ENCODE measurements at places on chromosomes 1 and 21.

GRCh38 chr1:117834416-117834815, 95.0 kb downstream of the GDAP2 start:
- DNase-seq = no peak

DNA sequence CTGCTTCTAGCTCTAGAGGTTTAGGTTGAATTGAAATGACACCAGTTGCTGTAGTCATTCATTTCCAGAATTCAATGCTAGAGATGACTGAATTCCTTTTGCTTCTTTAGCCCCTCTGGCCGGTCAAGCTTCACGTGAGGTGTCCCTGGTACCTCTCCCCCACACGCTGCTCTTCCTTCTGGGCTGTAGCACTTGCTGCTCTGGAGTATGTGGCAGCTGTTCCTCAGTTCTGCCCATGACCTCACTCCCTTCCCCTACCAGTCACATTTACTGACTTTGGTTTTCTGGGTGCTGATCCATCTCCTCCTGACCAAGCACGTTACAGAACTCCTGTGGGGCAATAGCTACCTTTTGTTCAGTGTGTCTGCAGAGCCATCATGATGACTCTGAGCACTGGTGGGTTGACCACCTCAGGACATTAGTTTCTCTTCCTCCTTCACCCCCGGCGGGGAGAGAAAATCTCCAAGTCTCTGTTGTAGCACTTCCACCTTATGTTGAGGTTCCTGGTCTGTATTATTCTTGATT, 128.1 kb downstream of the HHAT start:
- no peak for DNase-seq

DNA sequence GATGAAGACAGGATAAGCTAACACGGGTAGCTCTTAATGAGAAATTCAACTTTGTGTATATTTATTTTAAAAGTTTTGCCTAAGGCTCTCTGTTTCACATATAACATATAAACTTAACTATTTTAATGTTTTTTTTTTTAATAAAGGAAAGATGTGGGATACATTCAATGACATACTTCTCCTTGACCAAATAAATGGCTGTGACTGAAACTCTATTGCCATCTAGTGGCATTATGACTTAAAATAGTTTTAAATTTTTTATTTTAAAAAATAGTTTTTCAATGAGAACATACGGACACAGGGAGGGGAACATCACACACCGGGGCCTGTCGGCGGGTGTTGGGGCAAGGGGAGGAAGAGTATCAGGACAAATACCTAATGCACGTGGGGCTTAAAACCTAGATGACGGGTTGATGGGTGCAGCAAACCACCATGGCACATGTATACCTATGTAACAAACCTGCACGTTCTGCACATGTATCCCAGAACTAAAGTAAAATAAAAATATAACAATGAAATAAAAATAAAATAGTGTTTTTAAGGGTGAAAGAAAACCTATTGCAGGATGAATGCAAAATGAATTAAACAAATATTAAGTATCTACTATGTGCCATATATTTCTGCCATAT, 83.4 kb downstream of the LYST start:
- DNase-seq = peak; percentile 27

DNA sequence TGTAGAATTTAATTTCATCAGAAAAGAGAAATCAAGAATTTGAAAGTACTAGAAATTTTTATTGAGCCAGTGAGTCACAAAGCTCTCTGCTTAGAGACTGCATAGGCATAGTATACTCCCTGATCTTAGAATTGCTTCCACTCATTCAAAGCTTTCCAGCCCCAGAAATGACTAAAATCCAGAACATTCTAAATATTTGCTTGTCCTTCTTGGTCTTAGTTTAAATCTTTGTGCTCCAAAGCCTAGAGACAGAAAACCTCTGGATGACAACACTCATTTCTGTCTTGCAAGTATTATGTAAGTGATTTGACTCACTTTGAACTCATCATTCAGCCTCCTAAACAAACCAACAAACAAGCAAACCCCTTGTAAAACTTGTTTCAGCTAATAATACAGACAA, 74.2 kb downstream of the PTPRC start:
- DNase-seq = no peak

- no peak for DNase-seq
Observed at GRCh38 chr1:110174961-110175360, 24.7 kb downstream of the SLC6A17 start.

DNA sequence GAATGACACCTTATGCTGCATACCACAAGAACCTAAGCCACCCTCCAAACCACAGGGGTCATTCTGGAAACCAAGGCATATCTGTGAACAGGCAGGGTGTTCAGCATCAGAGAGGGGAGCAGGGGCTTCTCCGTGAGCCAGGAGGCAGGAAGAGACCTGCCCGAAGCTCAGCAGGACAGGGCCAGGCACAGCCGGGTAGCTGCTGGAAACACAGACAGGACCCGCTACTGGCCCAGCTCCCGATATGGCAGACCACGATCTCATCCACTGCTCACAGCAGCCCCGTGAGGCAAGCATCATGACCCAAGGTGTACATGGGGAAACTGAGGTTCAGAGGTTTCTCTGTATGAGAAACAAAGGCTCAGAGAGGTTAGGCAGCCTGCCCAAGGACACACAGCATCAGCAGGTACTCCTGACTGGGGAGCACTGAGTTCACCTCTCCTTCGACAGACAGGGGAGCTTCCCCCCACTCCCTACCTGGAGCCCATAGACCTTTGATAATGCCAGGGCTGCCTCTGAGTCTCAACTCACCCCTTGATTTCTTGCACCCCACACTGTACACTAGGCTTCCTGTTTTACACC, 317.7 kb downstream of the MATN1 start:
- DNase-seq = no peak

- peak; percentile 82 for DNase-seq
Observed at GRCh38 chr1:35451125-35451528, 106.1 kb downstream of the KIAA0319L start.

DNA sequence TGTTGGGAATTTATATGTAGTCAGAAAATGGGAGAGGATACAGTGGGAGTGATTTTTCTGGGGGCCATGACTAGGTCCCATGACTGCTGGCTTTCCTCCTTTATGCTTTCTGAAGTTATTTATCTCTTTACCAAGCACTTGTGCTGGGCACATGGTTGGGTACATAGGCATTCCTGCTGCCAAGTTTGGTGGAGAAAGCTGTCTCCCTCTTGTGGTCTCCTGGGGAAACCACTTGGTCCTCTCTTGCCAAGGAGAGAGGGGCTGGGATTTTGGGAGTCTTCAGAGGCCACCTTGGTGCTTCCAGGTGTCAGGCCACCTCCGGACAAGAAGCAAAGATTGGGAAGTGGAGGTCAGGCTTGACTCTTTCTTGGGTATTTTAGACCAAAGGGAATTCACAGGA, 120.2 kb upstream of the KCNE2 start:
- peak; percentile 26 for DNase-seq

All from CD4-positive, alpha-beta T cell treated with Interleukin-17A for 1 hour (primary cell).